Neuronal stem cell (in vitro differentiated cells): ENCODE measurements at places on chromosomes 6 and 20.

DNA sequence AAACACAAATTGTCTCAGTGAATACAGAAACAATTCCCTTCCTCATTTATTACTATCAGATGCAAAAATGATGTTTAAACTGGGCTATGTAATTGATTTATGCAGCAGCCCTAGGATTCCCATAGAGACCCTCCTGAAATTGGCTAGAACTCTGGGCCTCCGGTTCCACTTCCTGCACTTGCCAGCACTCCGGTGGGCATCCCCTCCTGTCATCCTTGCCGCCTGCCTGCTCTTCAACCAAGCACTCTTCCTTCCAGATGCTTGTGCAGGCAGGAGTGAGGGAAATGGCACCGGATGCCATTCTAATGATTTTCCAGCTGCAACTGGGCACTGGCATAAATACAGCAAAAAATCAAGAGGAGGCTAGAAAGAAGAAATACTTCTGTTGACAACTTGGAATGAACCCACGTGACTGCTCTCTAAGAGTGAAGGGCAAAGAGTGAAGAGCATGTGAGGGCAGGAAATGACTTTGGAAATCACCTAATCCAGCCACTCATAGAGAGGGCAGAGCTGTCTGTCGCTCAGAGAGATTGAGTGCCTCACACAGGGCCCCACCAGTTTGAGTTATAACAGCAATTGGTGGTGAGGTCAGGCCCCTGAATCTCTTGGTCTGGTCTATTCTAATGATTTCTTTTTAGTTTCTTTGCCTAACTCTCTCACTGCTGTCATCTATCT is 3.7 kb upstream of the NEDD9 start:
- peaks cover 18% of the 10 kb centered on the region for H3K4me1 ChIP-seq
- no peaks in the 10 kb centered on the region for H3K27me3 ChIP-seq
- H3K36me3 ChIP-seq = no peaks in the 10 kb centered on the region
- H3K4me3 ChIP-seq = no peak overlapping the region
- DNase-seq = no peak

- H3K4me1 ChIP-seq = peaks cover 5% of the 10 kb centered on the region
- no peak overlapping the region for H3K27ac ChIP-seq
These were observed 161.4 kb downstream of the UBE3D start for GRCh38 chr6:82904257-82904656.

DNA sequence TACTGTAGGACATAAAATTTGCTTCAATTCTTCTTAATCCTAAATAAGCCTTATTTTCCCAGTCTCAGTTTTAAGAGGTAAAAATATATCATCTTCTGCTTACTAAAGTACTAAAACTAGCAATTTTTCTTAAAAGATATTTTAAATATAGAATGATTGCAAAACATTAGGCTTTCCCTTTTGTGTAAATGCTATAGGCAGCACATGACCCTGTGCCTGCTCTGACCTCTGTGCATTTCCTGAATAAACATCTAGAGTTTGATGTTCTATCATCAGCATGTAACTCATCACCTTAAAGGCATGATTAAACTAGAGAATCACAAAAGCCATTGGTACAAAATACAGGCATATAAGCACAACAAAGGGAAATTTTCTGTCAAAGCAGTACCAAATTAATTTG is 422.7 kb downstream of the TFAP2B start:
- DNase-seq = no peak
- H3K4me1 ChIP-seq = no peaks in the 10 kb centered on the region
- no peaks in the 10 kb centered on the region for H3K27me3 ChIP-seq
- H3K27ac ChIP-seq = no peak overlapping the region
- no peak overlapping the region for H3K4me3 ChIP-seq

- H3K4me1 ChIP-seq = no peaks in the 10 kb centered on the region
- H3K36me3 ChIP-seq = no peaks in the 10 kb centered on the region
- no peak overlapping the region for H3K4me3 ChIP-seq
- no peak for DNase-seq
These were observed 105.1 kb downstream of the ATG5 start for GRCh38 chr6:106220485-106220884.

DNA sequence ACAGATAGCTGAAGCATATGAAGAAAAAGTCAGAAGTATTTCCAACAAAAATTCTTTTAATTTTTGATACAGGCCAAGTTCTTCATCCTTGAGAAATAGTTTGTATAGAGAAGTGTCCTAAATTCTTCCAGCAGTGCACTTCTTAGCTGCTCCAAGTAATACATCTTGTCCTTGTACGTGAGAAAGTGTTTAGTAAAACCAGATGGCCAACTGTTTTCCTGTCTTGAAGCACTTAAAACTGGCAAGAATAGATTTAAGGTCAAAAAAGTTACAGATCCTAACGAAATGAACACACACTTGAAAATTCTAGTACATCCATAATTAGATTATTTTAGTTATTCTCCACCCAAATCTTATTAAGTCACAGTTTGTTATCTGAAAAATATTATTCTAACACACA is 52.2 kb upstream of the HSF2 start:
- H3K4me3 ChIP-seq = no peak overlapping the region
- H3K4me1 ChIP-seq = no peaks in the 10 kb centered on the region
- no peak for DNase-seq
- no peak overlapping the region for H3K27ac ChIP-seq
- H3K27me3 ChIP-seq = no peaks in the 10 kb centered on the region
- no peaks in the 10 kb centered on the region for H3K36me3 ChIP-seq

- H3K27ac ChIP-seq = no peak overlapping the region
- H3K4me3 ChIP-seq = no peak overlapping the region
- DNase-seq = no peak
These were observed 260.0 kb downstream of the TMEM242 start for GRCh38 chr6:157063176-157063905.

DNA sequence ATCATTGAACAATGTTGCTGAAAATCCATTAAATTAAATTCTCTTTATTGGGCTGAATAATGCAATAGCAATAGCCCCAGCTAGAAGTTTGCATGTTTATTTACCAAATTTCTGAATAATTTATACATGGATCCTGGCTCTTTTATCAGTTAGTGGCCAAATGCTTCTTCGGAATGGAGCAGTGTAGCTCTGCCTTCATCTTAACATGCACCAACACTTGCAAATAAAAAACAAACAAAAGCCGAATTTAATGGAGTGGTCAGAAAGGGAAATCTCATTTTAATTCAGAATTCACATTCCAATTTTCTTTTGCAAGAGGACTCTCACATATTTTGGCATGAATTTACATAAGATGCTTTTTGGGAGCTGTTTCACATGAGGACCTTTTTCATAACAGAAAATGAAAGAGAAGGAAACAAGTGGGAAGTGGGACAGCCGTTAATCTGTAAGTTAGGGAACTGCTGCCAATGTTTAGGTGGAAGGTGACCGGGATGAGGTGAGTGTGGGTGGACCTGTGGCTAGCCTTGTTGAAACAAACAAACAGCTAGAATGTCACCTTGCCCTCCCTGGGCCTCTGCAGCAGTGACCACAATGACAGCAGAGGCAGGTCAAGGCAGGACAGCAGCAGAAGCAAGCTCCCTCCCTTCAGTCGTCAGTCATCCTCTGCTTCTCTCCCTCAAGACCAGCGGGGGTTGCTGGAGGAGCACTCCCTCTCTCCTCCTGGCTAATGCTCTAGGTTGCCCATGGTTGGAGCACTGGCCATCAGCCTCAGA is 73.2 kb downstream of the INSM1 start:
- no peak overlapping the region for H3K4me3 ChIP-seq
- no peaks in the 10 kb centered on the region for H3K27me3 ChIP-seq
- H3K36me3 ChIP-seq = no peaks in the 10 kb centered on the region
- DNase-seq = no peak

- H3K4me1 ChIP-seq = no peaks in the 10 kb centered on the region
- H3K36me3 ChIP-seq = no peaks in the 10 kb centered on the region
- H3K27ac ChIP-seq = no peak overlapping the region
- no peaks in the 10 kb centered on the region for H3K27me3 ChIP-seq
These were observed 49.6 kb downstream of the RIOK1 start for GRCh38 chr6:7439228-7439627.

- H3K27ac ChIP-seq = no peak overlapping the region
- no peaks in the 10 kb centered on the region for H3K36me3 ChIP-seq
- no peaks in the 10 kb centered on the region for H3K4me1 ChIP-seq
- peak; percentile 21 for DNase-seq
- no peaks in the 10 kb centered on the region for H3K27me3 ChIP-seq
- no peak overlapping the region for H3K4me3 ChIP-seq
These were observed 64.9 kb downstream of the C6orf58 start for GRCh38 chr6:127641905-127642304.

DNA sequence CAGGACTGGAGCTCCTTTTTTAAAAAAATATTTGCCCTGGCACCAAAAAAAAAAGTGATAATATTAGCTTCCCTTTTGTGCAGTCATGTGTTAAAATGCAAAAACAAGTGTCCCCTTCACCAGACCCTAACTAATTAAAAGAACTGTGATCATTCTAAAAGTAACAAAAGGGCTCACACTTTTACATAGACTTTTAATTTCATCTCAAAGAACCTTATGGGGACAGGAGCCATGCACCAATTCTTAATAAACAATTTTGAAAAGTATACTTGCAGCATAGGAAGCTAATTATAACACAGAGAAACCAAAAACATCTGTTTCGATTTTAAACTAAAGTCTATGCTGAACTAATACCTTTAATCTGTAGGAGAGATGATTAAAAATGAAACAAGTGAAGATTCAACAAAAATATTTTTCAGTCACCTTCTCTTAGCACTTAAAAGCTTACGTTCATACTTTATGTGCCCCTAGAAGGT is 17.3 kb downstream of the STX7 start:
- H3K36me3 ChIP-seq = peaks cover 4% of the 10 kb centered on the region
- H3K4me1 ChIP-seq = no peaks in the 10 kb centered on the region
- DNase-seq = no peak
- no peaks in the 10 kb centered on the region for H3K27me3 ChIP-seq
- no peak overlapping the region for H3K4me3 ChIP-seq
- H3K27ac ChIP-seq = no peak overlapping the region

DNA sequence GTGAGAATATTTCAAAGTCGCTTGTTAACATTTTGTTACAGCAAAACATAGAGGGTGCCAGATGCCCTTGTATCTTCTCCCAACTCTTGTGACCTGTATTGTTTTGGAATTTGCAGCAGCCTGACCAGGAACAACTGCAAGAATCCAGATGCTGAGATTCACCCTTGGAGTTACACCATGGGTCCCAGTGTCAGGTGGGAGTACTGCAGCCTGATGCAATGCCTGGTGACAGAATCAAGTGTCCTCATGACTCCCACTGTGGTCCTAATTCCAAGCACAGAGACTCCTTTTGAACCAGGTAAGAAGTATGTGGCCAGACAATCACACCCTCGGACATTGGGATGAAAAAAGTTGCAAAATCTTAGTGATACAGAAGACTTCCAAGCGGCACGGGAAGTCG is 79.6 kb upstream of the MAP3K4 start:
- no peak for DNase-seq
- H3K27me3 ChIP-seq = no peaks in the 10 kb centered on the region
- H3K27ac ChIP-seq = no peak overlapping the region
- no peaks in the 10 kb centered on the region for H3K36me3 ChIP-seq
- no peaks in the 10 kb centered on the region for H3K4me1 ChIP-seq

GRCh38 chr6:75278474-75279077 is 6.0 kb downstream of the TMEM30A start:
- DNase-seq = no peak
- H3K36me3 ChIP-seq = no peaks in the 10 kb centered on the region
- H3K4me1 ChIP-seq = peaks cover 15% of the 10 kb centered on the region

- no peak for DNase-seq
- peaks cover 8% of the 10 kb centered on the region for H3K4me1 ChIP-seq
- H3K27ac ChIP-seq = no peak overlapping the region
- H3K4me3 ChIP-seq = no peak overlapping the region
- H3K36me3 ChIP-seq = no peaks in the 10 kb centered on the region
- no peaks in the 10 kb centered on the region for H3K27me3 ChIP-seq
These were observed 3.6 kb upstream of the HINT3 start for GRCh38 chr6:125952764-125953501.

GRCh38 chr6:158496700-158497099 is 63.2 kb upstream of the TMEM181 start:
- no peak overlapping the region for H3K4me3 ChIP-seq
- DNase-seq = no peak
- H3K36me3 ChIP-seq = peaks cover 12% of the 10 kb centered on the region
- H3K27ac ChIP-seq = no peak overlapping the region

DNA sequence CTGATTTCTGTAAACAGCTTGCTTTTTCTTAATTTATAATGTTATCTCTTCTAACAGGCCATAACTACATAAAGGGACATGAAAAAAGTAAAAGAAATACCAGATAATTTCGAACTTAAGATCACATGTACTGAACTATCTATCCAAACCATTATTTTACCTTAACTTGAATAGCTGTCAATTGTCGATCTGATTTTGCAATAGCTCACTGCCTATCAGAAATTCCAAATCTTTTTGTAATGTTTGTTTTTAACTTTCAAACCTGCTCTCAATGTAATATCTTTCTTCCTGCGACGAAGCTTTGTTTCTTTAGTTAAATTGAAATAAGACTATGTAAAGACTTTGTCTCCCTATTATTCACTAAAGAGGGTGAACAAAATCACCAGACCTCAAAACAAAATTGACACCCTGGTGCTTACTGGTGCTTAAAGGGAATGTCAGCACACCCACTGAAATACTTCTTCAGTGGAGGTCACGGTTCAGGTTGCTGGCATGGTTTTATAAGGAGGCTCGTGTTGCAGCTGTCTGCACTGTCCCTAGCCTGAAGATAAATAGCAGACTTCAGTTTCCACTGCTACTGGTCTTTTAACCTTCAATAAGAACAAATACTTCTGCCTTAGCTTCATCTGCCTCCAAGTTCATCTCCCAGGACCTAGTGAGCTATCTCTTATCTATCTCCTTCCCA is 117.5 kb upstream of the QKI start:
- no peak for DNase-seq
- no peaks in the 10 kb centered on the region for H3K36me3 ChIP-seq
- H3K27me3 ChIP-seq = no peaks in the 10 kb centered on the region
- peaks cover 7% of the 10 kb centered on the region for H3K4me1 ChIP-seq

- no peak overlapping the region for H3K4me3 ChIP-seq
- H3K27me3 ChIP-seq = peaks cover 2% of the 10 kb centered on the region
- no peak overlapping the region for H3K27ac ChIP-seq
- peaks cover 2% of the 10 kb centered on the region for H3K4me1 ChIP-seq
- no peak for DNase-seq
These were observed 201.1 kb downstream of the TFAP2B start for GRCh38 chr6:51019806-51020205.

DNA sequence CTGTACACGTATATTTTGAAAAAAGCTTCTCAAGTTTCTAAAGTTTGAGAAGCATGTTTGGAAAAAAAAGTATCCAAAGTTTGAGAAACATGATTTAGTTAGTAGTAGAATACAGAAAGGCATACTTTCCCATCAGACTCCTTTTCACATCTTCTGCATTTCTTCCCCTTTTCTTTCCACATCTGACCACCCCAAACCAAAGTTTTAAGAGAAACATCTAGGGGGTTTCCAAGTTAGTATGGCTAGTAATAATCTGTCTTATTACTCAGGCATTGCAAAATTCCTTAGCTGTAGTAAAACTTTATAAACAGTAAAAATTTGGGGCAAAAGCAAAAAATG is 63.0 kb upstream of the IL20RA start:
- no peak overlapping the region for H3K27ac ChIP-seq
- no peaks in the 10 kb centered on the region for H3K36me3 ChIP-seq
- H3K27me3 ChIP-seq = no peaks in the 10 kb centered on the region
- no peaks in the 10 kb centered on the region for H3K4me1 ChIP-seq
- no peak overlapping the region for H3K4me3 ChIP-seq

GRCh38 chr6:4950076-4950475 is 53.8 kb downstream of the RPP40 start:
- H3K36me3 ChIP-seq = peaks cover 21% of the 10 kb centered on the region
- H3K27me3 ChIP-seq = no peaks in the 10 kb centered on the region
- H3K4me1 ChIP-seq = no peaks in the 10 kb centered on the region
